NCI-H2171 treated with DMSO at 0.1 percent for 48 hours (cell line): ENCODE measurements at places on chromosomes 3 and 15.

DNA sequence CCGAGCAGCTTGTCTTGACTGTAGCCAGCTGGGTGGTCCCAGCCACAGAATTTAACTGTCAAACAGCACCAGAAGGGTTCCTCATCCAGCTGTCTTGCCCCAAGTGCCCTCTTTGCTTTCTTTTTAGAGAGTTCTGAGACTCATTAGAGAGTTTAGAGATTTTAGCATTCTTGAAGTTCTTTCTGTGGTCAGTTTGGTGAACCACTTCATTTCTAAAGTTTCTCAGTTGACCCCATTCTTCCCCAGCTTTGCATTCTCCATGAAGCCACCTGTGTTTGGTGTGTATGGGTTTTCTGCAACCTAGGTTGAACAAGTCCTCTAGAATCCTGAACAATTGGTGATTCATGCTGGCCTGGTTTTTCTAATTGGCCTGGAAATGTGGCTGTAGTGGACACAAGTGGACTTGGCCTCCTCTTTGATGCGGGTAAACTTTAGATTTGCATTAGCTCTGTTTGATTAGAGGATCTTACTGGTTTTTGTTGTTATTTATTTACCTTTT lies 33.7 kb downstream of the FLNB start:
- DNase-seq: no peak

DNA sequence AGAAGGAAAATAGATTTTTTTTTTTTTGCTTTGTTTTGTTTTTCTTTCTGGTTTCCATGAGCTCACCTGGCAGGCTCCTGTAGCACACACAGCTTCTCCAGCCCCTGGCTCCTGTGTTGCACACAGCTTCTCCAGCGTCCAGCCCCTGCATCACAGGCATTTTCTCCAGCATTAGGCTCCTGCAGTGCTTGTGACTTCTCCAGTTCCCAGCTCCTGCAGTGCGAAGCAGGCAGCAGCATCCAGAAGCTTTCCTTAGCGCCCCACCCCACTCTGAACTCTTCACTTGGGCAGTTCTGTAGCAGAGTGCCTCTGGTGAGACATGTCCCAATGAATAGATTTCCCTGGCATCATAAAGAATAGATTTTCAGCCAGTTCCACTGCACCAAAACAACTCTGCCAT lies 5.5 kb upstream of the CCDC39 start:
- DNase-seq: no peak

DNA sequence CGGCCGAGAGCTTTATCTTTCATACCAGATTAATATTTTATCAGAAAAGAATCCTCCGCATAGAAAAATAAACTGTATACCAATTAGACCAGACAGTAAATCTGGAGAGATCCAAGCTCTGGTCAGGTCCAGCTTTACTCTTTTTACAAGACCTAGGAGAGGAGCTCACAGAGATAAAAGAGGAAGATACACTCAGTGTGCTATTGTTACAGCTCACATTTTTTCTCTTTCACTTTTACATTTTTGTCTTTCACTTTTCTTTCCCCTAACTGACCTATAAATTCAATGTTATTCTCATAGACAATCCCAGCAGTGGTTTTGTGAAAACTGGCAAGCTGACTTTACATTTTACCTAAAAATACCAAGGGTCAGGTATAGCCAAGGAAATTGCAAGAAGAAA lies 55.8 kb downstream of the GUCA1C start:
- no peak for DNase-seq

- no peak for DNase-seq
Measured at GRCh38 chr15:85493260-85493659, 112.9 kb downstream of the AKAP13 start.
